Stimulated activated CD4-positive, alpha-beta T cell treated with anti-CD3 and anti-CD28 coated beads, Interleukin-15, amount 100 ng/mL, for 1 hour (primary cell): ENCODE measurements at places on chromosomes 3 and 15.

GRCh38 chr15:58381697-58382096 lies 50.1 kb upstream of the LIPC start:
- no peak for DNase-seq

DNA sequence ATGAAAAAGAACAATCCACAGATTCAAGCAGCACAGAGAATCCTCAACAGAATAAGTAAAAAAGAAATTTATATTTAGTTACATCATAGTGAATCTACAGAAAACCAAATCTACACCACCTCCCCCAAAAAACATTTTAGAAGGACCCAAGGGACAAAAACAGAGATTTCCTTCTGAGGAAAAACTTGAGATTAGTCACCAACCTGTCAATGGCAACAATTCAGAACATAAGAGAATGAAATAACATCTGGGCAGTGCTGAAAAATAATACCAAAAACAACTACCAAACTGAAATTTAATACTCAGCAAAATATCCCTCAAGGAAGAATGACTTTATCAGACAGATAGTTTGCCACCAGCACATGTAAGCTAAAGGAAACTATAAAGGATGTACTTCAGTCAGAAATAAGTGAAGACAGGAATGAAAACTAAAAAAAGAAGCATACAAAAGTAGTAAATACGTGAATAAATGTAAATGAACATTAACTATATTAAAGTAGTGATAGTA lies 260.7 kb downstream of the ULK4 start:
- no peak for DNase-seq

- no peak for DNase-seq
Measured at GRCh38 chr3:146431240-146431639, 38.1 kb downstream of the PLSCR2 start.

- DNase-seq: no peak
Measured at GRCh38 chr15:67156834-67157233, 91.4 kb downstream of the SMAD3 start.

- DNase-seq: no peak
Measured at GRCh38 chr3:89252016-89252415, 144.6 kb downstream of the EPHA3 start.

- DNase-seq: no peak
Measured at GRCh38 chr3:4719046-4719501, 225.9 kb downstream of the ITPR1 start.

GRCh38 chr15:39618063-39618823 lies 37.4 kb downstream of the THBS1 start:
- no peak for DNase-seq

DNA sequence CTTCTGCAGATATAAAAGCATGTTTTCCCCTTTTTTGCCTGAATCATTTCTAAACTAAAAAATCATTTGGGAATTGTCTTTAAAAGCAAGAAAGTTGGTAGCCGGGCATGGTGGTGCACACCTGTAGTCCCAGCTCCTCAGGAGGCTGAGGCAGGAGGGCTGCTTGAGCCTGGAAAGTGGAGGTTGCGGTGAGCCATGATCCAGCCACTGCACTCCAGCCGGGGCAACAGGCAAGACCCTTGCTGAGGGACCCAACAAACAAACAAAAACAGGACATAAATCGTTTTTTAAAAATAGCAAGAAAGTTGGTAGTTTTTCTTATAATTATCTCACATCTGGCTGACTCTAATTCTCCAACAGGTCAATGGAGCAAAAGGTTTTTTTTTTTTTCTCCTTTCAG lies 2.5 kb downstream of the HIGD1A start:
- no peak for DNase-seq

GRCh38 chr15:96564546-96564945 lies 234.0 kb downstream of the NR2F2 start:
- no peak for DNase-seq

- no peak for DNase-seq
Measured at GRCh38 chr3:15102256-15102655, 3.3 kb upstream of the RBSN start.

- DNase-seq: no peak
Measured at GRCh38 chr15:39710681-39711080, 72.0 kb downstream of the FSIP1 start.

DNA sequence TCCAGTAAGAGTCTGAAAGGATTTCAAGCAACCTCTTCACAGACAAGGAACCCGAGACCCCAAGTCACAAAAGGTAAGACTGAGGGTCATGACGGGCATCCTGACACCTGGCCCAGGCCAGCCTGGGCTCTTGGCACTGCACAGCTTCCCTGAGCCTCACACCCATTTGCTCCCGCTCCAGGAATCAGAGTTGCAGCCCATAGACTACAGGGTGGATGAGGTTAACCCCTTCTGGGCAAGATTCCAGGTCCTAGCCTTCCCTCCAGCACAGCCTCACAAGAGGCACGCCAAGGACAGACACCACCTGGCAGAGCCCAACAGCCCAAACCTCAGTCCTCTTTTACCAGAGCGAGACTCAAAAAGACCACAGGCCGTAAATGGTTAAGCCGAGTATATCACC lies 36.2 kb downstream of the RBPMS2 start:
- DNase-seq: no peak

- DNase-seq: no peak
Measured at GRCh38 chr3:149489060-149489690, 14.7 kb downstream of the TM4SF4 start.

DNA sequence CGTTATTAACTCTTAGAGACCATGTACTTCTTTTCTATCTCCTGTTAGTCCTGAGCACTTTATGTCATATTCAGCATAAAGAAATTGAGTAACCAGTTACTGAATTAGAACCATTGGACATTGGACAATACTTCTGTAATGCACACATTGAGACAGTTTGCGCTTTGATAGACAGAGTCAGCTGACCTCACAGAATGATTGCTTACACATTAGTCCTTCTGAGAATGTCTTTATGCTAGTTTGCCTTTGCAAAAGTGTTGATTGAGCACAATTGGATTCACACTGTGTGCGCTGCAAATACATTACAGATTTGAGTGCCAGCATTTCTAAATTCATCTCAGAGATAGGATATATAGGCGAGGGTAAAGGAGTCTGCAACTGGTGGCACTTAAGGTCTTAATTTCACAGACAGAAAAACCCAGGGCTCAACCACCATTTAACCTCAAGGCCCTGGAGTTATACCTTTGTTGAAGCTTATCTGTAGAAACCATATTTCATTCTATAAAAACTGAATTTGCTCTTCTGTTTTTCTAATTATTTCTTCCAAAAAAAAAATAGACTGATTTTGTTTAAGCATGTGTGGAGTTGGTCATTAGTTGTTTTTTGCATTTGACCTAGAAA lies 3.8 kb downstream of the SERPINI1 start:
- DNase-seq: no peak

GRCh38 chr3:10392244-10392643 lies 71.3 kb upstream of the SEC13 start:
- no peak for DNase-seq

DNA sequence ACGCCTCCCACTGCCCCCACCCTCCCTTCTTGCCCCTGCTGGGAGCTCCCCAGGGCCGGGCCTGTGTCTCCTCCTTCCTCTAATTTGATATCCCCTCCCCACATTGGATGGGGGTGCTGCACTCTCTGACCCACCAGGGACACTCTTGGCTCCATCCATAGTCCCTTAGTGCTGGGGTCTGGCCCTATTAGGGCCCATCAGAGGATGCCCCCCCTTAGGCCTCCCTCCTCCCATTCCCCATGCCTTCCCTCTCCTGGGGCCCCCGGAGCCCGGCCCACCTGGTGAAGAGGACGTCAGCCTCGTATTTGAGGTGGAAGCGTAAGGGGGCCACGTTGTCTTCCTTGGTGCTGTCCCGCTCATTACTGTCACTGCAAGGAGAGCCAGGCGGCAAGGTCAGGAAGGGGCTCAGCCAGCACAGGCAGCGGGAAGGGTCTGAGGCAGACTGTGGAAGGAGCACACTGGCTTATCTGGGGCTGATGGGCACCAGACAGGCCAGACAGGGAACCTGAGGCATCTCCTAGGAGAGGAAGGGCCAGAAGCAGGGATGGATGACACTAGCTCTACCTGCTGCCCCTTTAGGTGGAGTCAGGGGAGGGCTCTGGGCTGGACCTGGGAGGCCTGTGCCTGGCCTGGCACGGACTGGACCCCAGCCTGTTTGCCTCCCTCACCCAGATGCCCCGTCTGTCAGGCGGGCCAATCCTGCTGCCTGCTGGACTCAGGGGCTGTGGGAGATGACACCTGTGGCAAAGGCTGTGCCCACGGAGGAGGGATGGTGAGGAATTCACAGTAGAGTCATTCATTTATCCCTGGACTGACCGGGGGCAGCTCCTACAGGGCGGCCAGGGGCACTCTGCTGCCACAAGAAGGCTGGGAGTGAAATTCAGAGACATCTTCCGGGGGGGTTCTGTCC lies 36.2 kb downstream of the FEM1B start:
- no peak for DNase-seq

DNA sequence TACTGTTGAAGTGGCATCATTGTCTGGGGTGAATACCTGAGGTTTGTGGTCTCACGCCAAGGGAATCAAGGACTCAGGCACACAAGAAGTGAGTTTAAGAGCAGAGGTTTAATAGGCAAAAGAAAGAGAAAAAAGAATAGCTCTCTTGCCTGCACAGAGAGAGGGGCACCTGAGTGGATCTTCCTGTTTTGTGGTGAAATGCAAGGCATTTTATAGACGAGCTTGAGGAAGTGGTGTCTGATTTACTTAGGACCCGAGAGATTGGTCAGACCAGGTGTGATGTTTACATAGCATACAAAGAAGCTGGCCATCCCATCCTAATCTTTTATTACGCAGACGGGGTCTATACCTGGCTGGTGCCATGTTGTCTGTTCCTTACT lies 13.2 kb downstream of the CCR5 start:
- no peak for DNase-seq

GRCh38 chr15:65413051-65413759 lies 9.5 kb downstream of the IGDCC4 start:
- DNase-seq: no peak

DNA sequence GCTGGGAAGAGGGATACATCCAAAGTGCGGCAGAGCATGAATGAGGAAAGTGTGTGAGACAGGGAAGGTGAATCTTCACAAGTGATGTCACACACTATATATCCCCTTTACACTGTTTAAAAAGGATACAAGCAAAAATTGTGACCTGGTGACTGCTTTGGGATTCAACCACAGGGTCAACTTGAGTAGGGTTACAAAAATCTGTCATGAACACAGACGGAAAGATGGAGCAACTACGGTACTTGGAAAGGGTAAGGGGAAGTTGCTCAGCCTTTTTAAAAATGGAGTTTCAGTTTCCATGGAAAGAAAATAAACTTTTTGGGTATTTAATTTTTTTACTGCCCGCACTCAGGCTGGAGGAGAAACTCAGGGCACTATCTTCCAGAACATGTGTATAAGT lies 60.3 kb downstream of the B3GNT5 start:
- DNase-seq: no peak

DNA sequence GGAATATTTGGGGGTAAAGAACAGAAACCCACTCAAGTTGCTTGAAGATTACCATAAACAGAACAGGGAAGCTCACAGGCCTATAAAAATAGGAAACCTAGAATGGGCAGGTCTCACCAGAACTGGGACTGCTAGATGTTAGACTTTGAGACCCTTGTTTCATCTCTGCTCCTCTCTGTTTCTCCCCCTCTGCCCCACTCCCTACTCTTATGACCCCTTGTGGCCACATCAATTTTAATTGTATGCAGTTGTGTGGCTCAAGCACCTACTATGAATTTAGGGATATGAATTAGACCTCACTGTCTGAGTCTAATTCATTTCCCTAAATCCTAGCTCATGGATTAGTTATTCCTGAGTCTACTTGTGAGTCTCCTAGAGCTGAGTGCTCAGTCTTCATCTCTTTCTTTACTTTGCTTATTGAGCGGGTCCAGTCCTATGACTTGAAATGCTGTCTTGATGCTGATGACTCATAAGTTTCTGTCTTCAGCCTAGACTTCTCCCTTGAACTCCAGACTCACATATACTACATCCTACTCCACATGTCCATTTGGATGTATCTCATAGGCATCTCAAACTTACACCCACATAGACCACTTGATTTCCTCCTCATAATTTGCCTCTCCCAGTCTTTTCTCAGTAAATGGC lies 78.7 kb downstream of the ITPR1 start:
- no peak for DNase-seq

GRCh38 chr3:15783361-15783969 lies 14.3 kb downstream of the ANKRD28 start:
- no peak for DNase-seq

- DNase-seq: no peak
Measured at GRCh38 chr15:63067976-63068743, 25.6 kb downstream of the TPM1 start.

GRCh38 chr3:63949005-63949404 lies 36.8 kb upstream of the SCAANT1 start:
- no peak for DNase-seq

- DNase-seq: no peak
Measured at GRCh38 chr3:180421221-180421620, 180.7 kb upstream of the TTC14 start.

- no peak for DNase-seq
Measured at GRCh38 chr3:42780892-42781700, 8.0 kb upstream of the CCDC13 start.

DNA sequence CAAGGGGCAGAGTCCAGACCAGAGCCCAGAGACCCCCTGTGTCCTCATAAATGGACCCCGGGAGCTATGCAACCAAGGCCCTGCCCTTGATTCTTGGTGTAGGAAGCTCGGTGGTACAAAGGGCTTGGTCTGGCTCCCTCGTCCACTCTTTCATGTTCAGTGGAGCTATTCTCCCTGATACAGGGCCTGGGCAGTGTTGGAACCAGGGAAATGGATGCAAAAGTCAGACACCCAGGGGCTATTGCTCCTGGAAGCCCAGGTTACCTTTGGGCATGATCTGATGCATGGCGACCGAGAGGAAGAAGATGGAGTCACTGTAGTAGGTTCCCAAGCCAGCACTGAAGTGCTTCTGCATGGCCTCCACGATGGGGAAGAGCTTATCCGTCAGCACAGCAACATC lies 44.5 kb downstream of the XXYLT1 start:
- DNase-seq: no peak

DNA sequence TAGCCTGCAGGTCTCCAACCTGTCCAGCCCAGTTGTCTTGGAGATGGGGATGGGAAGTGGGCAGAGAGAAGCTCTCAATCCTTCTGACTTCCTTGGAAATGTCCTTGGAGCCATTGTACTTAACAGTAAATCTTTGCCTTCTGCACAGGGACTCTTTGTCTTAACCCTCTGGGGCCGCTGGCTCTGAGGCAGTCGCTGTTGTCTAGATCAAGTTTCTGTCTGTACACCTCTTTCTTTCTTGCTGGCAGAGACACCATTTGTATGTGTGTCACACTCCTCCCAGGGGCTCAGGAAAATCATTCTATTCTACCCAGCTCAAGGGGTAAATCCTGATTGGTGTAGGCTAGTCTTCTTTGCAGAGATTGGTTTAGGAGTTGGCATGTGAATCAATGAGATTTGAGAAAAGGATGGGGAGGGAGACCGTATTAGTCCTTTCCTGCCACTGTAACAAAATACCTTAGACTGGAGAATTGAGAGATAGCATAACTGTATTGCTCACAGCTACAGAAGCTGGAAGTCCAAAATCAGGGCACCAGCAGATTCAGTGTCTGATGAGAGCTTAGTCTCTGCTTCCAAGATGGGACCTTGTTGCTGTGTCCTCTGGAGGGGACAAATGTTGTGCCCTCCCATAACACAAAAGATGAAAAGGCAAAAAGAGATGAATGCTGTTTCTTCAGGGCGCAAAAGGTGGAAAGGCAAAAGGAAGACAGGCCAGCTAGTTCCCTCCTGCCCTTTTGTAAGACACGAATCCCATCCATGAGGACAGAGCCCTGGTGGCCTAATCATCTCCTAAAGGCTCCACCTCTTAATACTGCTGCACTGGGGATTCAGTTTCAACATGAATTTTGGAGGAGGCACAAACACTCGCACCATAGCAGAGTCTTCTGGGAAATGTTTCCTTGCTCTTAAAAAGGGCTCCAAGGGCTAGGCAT lies 66.3 kb downstream of the PPCDC start:
- no peak for DNase-seq

- DNase-seq: no peak
Measured at GRCh38 chr3:14460342-14461005, 58.1 kb downstream of the SLC6A6 start.
